ENCODE measurements at places on chromosomes 2 and 18.
A peak's percentile ranks its signal among the peaks of the same experiment; 100 is the strongest.

- peak; percentile 10 for DNase-seq
Observed at GRCh38 chr2:189178726-189179569, 613 bp downstream of the COL5A2 start.

GRCh38 chr18:62569081-62569655 is 46.3 kb downstream of the ZCCHC2 start:
- DNase-seq: no peak

- no peak for DNase-seq
Observed at GRCh38 chr2:224922142-224922727, 120.0 kb downstream of the DOCK10 start.

- DNase-seq: peak; percentile 25
Observed at GRCh38 chr2:118089139-118089800, 999 bp downstream of the INSIG2 start.

DNA sequence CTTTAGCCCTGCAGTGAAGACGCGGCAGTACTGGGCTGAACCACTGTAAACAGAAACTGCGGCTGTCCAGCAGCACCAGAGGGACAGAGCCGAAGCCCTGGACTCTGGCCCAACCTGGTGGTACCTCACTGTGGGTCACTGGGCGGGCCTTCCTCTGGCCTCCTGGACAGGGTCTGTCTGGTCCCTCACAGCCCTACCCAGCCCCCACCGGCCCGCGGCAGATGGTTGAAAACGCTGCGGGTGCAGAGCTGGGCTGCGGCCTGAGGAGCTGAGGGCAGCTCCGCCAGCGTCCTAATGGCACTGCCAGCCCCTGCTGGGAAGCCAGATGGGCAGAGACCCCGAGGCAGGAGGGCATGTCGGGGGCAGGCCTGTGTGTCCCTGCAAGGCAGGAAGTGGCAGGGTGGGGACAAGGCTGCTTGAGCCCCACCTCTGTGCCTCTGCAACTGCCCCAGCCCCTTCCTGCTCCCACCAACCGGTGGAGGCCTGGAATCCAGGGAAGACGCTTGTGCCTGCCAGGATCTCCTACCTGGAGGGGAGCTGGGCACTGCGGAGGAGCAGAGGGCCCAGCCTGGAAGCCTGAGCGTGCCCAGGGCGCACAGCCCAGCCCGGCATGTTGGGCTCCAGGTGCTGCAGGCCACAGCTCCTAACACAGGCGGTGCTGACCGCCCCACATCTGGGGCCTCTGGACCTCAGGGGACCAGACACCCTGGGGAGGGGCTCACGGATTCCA is 36.3 kb downstream of the HS6ST1 start:
- no peak for DNase-seq

GRCh38 chr18:2134364-2134763 is 436.9 kb downstream of the METTL4 start:
- DNase-seq: no peak

GRCh38 chr2:25618676-25619075 is 54.7 kb downstream of the DTNB start:
- DNase-seq: peak; percentile 80

DNA sequence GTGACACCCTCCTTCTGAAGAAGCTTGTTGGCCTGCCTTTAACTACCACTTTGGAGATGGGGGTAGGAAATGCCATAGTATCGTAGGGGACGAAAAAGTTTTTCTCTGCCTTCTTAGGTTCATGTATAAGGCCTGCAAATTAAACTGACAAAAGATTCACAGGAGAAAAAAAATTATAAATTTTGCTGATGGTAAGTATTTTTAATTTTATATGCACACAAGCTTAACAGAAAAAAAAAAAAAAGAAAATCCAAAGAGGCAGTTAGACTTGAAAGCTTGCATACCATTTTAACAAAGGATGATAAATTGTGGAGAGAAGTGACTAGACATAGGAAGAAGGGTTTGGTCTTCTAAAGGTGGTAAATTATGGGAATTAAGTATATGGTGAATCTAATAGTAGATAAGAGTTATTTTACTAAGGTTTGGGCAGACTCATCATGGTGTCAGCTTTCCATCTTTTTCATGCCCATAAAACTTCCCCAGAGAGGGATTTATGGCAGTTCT is 62.5 kb upstream of the B3GNT2 start:
- DNase-seq: no peak

DNA sequence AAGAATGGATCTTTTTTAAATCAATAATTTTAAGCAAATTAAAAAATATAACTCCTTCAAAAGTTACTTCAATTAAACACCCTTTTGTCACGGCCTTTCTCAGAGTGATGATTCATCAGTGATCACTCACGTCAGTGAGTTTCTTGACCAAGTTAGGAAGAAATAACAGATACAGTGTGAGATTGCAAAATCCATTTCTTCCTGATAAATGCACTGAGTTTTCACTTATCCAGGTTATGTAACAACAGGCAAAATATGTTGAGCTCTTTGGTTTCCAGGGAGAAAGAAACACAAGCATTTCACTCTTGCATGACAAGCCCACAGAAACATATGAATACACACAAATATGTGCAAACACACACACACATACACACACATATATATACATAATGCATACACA is 195.9 kb upstream of the CYRIA start:
- no peak for DNase-seq

- DNase-seq: no peak
Observed at GRCh38 chr2:99960790-99961189, 181.6 kb downstream of the AFF3 start.

DNA sequence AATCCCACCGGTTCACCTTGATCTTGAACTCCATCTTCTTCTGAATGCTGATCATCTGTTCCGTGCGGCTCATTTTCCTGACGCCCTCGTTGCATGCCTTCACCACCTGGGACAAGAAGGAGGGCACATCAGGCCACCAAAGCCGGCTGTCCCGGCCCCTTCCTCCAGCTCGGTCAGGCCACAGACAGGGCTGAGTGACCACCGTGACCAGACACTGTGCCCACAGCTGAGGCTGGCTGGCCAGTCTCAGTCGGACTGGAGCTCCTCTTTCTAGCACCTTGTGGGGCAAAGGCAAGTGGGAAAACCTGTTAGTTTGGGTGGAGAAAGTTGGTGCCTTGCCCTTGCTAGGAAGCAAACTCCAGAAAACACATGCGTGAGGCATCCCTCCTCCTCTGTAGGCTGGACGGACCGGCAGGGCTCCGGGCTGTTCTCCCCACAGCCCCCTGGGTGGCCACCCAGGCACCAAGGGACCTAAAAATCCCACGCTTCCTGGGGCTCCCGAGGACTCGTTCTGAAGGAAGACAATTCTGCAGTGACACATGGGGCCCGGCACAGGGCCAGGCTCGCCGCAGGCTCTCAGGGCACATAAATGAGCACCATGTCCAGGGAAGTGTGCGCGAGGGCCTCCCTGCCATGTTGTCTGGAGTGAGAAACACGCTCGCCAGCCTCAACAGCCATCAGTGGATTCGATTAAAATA is 15.3 kb downstream of the SNORC start:
- no peak for DNase-seq

DNA sequence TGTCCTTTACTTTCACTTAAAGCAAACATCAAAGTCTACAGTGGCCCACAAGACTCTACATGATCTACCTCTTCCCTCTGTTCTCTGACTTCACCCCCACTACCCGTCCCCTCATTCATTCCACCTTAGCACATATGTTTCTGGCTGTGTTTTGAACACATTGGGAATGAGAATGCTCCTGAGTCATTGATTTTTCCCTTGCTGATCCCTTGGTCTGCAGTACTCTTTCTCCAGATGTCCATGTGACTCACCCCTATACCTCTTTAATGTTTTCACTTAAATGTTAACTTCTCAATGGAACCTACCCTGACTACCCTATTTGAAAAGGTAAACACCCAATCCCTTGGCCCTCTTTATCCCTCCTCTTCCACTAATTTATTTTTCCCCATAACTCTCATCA is 30.7 kb upstream of the FRZB start:
- DNase-seq: no peak

- DNase-seq: no peak
Observed at GRCh38 chr2:105734762-105735538, 9.8 kb upstream of the NCK2 start.

- peak; percentile 37 for DNase-seq
Observed at GRCh38 chr2:31729442-31730092, 148.8 kb upstream of the SRD5A2 start.

GRCh38 chr18:42113529-42114191 is 158.6 kb downstream of the PIK3C3 start:
- peak; percentile 39 for DNase-seq

DNA sequence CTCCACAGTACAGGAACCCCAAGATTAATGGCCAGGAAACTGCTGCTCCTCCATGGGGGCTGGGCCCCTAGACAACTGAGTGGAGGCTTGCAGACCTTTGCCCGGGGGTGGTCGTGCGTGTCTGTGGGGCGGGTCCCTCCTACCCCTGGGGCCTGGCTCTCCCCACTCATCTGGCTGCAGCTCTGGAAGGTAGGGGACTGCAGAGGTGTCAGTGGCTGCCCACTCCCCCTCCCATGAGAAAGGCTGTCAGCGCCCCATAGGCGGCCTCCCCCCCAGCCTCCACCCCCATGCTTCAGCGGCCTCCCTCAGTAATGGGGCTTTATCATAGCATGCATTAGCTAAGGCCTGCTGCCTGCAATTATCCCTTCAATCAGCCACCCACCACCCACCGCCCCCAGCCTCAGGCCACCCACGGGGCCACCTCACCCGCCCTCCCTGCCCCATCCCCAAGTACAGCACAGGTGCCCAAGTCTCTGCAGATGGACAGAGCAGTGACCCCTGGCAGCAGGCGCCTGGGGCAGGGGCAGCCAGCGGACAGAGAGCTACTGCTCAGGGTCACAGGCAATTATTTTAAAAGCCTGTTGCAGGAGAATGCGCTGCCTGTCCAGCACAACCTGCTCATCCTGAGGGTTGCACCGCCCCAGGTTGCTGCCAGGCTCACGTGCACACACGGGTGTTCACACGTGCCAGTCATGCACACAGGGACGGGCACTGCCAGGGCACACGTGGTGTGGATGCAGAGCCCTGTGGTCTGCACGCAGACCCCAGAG is 9.1 kb upstream of the ECEL1 start:
- no peak for DNase-seq

GRCh38 chr2:59693231-59693959 is 860.1 kb downstream of the BCL11A start:
- DNase-seq: no peak

GRCh38 chr2:229921101-229921891 is 513 bp downstream of the TRIP12 start:
- peak; percentile 63 for DNase-seq

- DNase-seq: no peak
Observed at GRCh38 chr2:112661656-112662305, 16.0 kb downstream of the SLC20A1 start.

DNA sequence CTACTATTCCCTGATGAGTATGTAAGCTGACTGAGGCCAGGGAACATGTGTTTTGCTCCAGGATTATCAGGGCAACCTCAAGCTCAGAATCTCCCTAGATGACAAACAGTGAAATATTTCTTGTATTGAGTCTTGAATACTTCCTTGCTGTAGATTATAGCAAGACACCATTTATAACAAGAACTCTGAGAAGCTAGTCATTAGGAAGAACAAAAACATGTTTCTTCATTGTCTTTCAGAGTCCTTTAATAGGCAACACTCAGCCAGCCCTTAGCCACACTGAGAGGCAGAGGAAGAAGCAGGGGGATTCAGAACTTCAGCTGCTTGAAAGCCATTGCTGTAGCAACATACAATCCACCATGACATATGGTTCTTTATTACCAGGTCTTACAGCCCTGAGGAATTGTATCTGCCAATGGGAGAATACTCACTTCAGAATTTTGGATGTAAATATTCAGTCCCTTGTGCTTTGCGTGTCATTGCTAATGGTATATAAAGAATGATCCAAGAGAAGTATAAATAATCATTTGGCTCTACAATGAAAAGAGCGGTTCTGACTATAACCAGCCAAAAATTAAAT is 117.5 kb upstream of the NCKAP5 start:
- DNase-seq: no peak

DNA sequence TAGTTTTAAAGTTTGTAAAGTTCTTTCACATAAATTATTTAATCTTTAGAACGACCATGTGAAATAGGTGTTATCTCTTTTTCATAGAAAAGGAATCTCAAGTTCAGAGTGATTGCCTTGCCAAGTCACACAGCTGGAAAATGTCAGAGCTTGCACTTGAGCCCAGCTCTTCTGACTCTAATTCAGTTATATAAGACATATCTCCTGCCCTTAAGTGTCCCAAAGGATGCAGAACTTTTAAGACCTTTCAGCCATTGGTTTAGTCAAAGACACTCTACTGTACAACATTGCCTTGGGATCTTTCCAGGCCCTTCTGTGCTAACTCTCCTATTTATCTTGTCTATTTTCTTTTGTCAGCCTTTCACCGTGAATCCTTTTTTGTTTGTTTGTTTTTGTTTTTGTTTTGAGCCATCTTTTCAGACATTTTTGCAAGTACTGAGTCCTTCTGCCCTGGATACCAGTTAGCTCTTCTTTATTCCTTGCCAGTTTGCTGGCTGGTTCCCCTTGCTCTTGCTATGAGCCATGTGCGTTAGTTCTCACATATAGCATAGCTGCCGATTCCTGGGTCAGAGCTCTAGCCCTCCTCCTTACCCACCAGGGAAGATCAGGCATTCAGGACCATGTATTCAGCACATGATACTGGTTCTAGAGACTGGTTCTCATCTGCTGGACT is 160.0 kb upstream of the MYO3B start:
- DNase-seq: no peak

DNA sequence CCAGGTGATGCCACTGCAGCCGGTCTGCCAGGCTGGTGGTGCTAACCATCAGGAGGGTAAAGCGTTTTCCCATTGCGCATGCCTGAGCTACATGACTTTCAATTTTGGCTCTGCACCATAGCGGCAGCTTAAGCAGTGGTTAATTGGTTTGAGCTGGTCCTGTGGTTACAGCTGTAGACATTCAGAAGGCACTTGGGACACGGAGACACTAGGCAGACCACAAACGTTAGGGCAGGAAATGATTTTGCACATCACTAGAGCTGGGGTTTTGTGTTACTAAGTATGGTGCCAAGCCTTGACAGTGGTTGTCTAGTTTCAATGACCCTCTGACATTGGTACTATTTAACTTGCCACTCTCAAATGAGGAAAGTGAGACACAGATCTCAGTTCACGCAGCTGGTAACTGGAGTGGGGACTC is 28.9 kb upstream of the CNOT11 start:
- DNase-seq: no peak

DNA sequence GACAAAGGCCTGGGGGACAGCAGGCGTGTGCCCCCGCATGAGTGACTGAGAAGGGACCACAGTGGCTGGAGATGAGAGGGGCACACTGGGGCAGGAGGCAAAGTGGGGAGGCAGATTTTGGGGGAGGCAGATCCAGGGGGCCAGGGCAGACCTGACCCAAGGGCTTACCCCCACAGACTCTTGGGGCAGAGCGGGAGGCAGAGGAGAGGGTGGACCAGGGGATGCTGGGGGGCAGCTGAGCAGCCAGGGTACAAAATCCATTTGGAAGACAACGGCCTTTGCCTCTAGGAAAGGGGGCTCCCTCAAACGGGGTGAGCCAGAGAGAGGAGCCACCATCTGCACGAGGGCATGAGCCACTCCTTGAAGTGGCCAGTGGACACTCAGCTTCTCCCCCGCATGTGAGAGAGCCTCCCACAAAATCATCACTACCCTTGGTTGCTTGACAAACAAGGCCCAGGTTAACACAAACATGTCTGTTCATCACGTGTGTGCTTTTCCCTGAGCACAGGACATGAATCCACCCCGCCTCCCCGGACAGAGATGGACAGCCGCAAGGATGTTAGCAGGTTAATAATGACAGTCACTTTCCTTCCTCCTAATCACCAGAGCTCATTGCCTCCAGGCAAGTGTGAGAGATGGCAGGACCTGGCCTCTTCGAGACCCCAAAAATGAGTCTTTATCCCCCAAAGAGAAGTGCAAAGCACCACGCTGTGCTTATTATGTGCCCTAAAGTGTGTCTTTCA is 72.0 kb upstream of the RAB6C start:
- DNase-seq: no peak
